ENCODE measurements at places on chromosomes 1 and 21.

- DNase-seq = no peak
These were observed 2.9 kb downstream of the KIF1B start for GRCh38 chr1:10213186-10213705.

- no peak for DNase-seq
These were observed 71.1 kb upstream of the FGGY start for GRCh38 chr1:59225594-59226316.

- no peak for DNase-seq
These were observed 55.5 kb downstream of the MORN1 start for GRCh38 chr1:2335721-2336455.

- no peak for DNase-seq
These were observed 88.5 kb upstream of the GCLM start for GRCh38 chr1:93997756-93998155.

GRCh38 chr1:227792216-227793078, 23.0 kb upstream of the PRSS38 start:
- DNase-seq = no peak
